ENCODE measurements at places on chromosomes 13 and 19. TPM values are rescaled to one million over a fixed set of nuclear protein-coding genes. Genes with fewer than 3 reads are reported as not detected.

Gene VSTM1
- total RNA-seq, result not detected

Gene KANK2
- total RNA-seq, result 445 TPM

Gene ZNF296
- total RNA-seq, result 0.43 TPM

- DNase-seq, result no peak
Observed at GRCh38 chr13:39684531-39685137, 29.2 kb downstream of the COG6 start.

DNA sequence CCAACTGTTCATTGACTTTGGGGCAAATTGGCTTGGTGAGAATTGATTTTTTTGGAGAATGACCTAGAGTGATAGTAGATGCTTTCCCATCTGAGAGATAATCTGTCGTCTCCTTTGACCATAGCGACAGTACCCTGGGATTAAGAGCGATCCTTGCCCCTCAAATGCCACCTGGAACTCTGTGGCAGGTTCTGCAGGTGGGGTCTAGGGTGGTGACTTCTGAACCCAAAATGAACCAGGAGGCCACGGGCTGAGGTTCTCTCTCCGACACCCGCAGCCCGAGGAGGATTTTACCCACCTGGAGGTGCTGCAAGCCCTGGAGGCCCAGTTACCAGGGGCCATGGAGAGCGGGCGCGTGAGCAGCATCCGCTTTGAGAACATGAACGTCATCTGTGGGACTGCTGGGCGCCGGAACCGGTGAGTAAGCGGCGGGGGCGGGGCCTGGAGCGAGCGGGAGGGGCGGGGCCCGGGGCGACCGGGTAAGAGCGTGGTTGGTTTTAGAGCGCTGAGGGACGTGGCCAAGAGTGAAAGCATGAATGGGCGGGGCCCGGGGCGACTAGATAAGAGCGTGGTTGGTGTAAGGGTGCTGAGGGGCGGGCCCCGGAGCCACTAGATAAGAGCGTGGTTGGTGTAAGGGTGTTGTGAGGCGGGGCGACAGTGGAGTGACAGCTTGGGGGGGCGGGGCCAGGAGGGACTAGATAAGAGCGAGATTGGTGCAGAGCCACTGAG is 8.6 kb downstream of the C19orf81 start:
- DNase-seq, result peak; percentile 85

DNA sequence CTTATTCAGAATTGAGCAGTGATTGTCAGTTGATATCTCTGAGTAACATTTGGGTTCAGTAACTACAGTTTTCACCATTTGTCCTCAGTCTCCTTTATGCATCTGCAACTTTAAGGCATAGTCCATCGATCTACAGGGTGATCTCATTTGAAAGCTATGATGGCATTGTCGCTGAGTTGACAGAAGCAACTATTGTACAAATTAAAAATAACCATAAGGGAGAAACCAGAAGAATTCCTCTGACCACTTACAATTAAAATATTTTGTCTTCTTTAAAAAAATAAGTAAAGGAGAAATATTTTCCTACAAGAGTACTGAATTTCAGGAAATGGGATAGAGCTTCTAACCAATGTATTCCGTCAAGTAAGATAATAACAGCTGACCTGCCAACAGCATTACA is 30.6 kb downstream of the RAP2A start:
- no peak for DNase-seq

- no peak for DNase-seq
Observed at GRCh38 chr19:49056101-49056901, 1.2 kb downstream of the CGB7 start.
